ENCODE measurements at places on chromosomes 2 and 18.

DNA sequence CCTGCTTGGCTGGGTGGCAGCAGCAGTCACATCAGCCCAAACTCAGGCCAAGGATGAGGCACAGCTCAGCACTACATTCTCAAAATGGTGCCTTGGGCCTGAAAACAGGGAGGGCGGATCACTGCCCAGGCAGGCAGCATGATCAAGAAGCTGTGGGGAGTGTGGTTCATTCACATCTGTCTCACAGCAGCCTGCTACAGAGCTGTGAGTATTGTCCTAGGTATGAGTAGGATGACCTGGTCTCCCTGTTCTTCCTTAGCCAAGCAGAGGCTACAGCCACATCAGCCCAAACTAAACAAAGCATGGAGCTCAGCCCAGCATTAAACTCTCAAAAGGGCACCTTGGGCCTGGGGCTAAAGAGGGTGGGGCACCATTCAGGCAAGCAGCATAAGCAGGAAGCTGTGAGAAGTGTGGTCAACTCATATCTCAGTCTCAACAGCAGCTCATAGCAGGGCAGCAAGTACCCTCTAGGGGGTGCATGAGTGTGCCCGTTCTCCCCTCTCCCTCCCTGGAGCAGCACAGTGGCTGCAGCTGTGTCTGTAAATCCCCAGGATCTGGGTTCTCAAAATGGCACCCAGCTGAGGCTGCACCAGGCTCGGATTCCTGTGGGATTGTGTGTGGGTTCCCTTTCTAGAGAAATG is 139.6 kb downstream of the TRABD2A start:
- DNase-seq: no peak

DNA sequence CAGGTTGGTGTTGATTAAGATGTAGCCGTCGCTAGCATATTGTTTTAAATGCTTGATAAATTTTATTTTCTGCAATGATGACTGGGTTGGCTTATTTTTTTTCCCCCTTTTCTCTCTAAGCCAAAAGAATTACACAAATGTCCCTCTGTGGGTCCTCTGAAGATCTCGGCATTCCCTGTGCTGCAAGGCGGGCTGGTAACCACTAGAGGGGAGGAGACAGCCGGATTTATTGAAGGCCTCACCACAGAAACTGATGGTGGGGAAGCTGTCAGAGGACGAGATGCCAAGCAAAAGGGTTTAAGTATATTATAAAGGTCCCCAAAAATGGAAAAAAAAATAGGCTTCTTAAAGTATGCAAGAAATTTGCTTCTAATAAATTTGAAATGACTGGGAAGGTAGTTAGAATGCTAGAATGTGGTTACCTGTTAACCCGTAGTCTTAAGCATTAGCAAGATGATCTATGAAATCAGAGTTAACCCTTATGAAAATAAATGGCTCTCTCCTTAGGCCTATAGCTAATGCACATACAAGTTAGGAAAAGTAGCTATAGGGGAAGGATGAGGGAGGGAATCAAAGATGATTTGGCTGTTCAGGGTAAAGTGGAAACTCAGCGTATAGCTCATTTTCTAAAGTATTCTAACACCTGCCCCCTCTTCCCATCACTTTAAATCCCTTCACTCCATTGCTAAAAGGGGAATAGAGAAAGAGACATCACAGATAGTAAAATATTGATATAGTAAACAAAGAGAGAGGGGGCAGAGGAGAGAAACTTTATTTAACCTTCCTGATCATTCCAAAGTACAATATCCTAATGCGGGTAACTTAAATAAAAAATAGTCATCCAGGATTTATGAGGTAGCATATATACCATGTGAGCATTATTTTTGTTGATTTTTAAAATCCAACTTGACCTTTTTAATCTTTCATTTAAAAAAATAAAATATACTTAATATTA is 894.5 kb upstream of the POU3F3 start:
- DNase-seq: no peak

GRCh38 chr2:73339201-73339600 is 45.9 kb upstream of the EGR4 start:
- DNase-seq: no peak

GRCh38 chr2:83022631-83023210 is 1436.4 kb downstream of the SUCLG1 start:
- DNase-seq: no peak

DNA sequence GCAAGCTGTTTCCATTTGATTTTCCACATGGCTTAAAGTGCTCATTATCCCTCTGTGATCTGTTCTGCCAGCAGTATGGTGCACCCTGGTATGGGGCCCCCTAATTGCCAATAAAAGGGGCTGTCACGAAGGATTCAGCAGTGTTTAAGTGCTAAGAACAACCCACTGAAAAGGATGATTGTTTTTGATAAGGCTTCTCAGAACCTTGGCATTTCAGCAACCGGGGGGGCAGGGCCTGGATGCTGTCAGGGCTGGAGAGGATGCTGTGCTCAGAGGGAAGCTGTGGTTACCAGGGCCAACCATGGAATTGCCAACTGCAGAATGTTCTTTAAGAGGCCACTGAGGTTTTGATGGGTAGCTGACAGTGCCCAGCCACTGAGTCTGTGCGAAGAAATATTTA is 117.8 kb downstream of the CTIF start:
- no peak for DNase-seq

GRCh38 chr18:5431836-5432575 is 111.8 kb downstream of the EPB41L3 start:
- no peak for DNase-seq

GRCh38 chr2:198157314-198157713 is 352.9 kb downstream of the PLCL1 start:
- DNase-seq: no peak

- no peak for DNase-seq
Observed at GRCh38 chr2:18456026-18456425, 104.4 kb downstream of the RDH14 start.

GRCh38 chr2:56001947-56002346 is 78.4 kb upstream of the EFEMP1 start:
- no peak for DNase-seq

GRCh38 chr18:44771572-44771955 is 90.9 kb downstream of the SETBP1 start:
- DNase-seq: no peak

- DNase-seq: no peak
Observed at GRCh38 chr2:168490015-168490874, 34.2 kb downstream of the CERS6 start.

- no peak for DNase-seq
Observed at GRCh38 chr18:76466410-76466991, 28.5 kb downstream of the ZNF516 start.

- DNase-seq: no peak
Observed at GRCh38 chr18:4284528-4284927, 170.6 kb downstream of the DLGAP1 start.

GRCh38 chr18:62119884-62120283 is 67.0 kb downstream of the PIGN start:
- no peak for DNase-seq

DNA sequence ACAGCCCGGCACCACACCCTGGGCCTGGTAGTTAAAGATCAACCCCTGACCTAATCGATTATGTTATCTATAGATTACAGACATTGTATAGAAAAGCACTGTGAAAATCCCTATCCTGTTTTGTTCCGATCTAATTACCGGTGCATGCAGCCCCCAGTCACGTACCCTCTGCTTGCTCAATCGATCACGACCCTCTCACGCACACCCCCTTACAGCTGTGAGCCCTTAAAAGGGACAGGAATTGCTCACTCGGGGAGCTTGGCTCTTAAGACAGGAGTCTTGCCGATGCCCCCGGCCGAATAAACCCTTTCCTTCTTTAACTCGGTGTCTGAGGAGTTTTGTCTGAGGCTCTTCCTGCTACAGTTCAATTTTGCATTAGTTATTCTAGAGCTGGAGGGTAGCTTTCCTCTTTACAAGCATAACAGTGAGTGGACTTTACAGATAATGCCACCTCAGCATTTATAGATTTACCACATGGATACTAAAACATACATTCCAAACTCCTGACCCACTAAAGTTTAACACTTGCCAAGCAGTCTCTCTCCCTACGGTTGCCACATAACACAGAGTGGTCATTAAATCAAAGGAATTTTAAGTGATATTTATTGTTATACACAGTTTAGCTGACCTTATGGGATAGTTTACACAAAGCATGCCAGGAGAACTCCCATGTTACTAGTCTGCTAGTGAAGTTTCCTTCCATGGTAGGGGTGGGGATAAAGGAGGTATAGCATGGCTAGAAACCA is 101.0 kb downstream of the EVA1A start:
- DNase-seq: no peak

DNA sequence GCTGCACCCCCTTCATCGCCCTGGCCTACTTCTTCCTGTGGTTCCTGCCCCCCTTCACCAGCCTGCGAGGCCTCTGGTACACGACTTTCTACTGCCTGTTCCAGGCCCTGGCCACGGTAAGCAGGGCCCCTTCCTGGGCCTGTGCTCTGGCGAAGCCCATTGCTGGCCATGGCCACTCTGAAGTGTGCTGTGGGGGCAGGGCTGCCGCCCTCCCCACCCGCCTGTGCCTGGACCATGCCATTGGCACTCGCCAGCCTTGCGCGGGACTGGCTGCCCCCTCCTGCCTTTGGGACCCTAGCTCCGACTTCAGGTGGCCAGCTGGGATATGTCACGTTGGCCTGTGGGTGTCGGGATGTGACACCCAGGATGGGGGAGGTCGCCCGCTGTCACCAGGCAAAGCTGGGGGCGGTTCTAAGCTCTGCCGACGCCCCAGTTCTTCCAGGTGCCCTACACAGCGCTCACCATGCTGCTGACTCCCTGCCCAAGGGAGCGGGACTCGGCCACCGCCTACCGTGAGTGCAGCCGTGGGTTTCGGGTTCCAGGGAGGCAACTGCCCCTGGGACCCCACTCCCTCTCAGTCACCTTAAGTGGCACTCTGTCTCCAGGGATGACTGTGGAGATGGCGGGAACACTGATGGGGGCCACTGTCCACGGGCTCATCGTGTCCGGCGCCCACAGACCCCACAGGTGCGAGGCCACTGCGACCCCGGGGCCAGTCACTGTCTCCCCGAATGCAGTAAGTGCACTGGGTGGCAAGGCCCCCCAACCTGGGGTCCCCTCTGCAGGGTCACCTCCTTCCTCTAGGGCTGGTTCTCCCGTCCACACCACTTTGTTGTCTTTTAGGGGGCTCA is 7.2 kb downstream of the MFSD2B start:
- no peak for DNase-seq

- DNase-seq: no peak
Observed at GRCh38 chr2:61980758-61981157, 75.3 kb downstream of the COMMD1 start.

DNA sequence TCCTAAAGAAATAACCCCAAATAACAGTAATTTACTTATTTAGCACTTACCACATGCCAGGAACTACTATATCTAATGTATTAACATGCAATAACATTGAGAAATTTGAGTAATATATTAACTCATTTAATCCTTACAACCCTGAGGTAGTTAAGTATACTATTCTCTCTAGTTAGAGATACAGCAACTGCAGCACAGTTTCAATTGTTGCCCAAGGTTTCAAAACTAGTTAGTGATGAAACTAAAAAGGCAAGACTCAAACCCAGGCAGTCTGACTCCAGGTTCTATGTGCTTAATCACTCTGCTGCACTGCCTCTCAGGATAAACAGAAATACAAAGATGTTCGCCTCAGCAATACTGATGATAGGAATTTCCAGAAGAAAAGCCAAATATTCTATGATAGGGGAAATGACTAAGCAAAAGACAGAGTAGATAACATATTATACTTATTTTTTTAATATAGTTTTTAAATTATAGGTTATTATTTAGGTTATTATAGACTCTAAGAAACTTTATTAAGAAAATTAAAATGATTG is 88.0 kb downstream of the SS18 start:
- no peak for DNase-seq

- no peak for DNase-seq
Observed at GRCh38 chr18:43587538-43588153, 310.4 kb upstream of the SYT4 start.

DNA sequence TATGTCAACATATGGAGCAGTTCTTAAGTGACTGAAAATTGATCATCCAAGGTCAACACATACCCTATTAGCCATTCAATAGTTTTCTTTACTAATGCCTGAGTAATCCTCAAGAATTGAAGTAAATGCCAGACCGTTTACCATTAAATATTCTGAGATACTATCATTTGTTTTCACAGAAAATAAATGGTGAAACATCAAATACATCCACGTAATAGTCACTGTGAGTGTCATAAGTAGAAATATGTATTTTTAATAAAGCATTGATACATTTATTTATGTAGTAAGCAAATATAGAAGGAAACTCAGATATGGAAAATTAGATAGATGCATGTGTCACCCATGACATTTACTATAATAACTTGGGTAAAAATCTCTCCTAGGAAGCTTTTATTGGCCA is 927.8 kb upstream of the NRXN1 start:
- DNase-seq: no peak

GRCh38 chr2:12288048-12288447 is 428.7 kb upstream of the TRIB2 start:
- no peak for DNase-seq

GRCh38 chr2:106143495-106144215 is 50.4 kb downstream of the UXS1 start:
- no peak for DNase-seq

GRCh38 chr2:5493256-5493655 is 198.9 kb upstream of the SOX11 start:
- no peak for DNase-seq

DNA sequence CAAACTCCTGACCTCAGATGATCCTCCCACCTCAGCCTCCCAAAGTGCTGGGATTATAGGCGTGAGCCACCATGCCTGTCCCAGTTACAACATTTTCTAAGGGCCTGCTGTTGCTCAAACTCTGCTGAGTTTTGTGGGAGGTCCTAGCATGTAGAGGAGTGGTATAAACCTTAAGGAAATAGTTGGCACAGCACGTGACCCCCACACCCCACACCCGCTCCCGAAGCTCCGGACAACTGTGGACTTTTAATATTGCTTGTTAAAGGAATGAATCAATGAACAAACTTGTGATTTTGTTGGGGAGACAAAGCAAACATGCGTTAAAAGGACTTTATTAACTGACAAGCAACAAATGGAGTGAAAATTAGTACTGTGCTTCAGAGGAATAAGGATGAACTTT is 137.8 kb upstream of the GATA6 start:
- DNase-seq: no peak

DNA sequence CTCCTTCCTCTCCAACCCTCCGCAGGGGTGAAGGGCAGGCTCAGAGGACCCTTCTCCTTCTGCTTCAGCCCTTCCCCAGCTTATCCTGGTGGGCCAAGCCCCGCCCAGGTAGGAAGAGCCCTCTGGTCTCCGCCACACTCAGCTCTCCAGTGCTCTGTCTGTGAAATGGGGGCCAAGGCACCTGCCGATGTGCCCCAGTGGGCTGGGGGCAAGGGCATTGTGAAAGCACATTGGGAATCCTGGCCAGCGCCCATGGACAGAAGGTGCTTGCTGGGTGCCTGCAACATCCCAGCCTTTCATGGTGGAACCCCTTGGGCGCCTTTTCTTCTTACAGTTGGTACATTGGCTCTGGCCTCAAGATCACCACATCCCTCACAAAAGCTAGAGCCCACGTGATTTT is 150.8 kb downstream of the INHBB start:
- no peak for DNase-seq

GRCh38 chr2:98828793-98829371 is 98.0 kb upstream of the MGAT4A start:
- DNase-seq: no peak

- no peak for DNase-seq
Observed at GRCh38 chr2:190205657-190206056, 114.0 kb downstream of the HIBCH start.
